ENCODE measurements at places on chromosomes 1 and 21. TPM values are rescaled to one million over a fixed set of nuclear protein-coding genes. Genes with fewer than 3 reads are reported as not detected.

TMEM61 gene
- 0.84 TPM for total RNA-seq

NBPF10 gene
- total RNA-seq: 0.91 TPM

OR2T11 gene
- total RNA-seq: not detected

PGLYRP4 gene
- not detected for total RNA-seq

DNA sequence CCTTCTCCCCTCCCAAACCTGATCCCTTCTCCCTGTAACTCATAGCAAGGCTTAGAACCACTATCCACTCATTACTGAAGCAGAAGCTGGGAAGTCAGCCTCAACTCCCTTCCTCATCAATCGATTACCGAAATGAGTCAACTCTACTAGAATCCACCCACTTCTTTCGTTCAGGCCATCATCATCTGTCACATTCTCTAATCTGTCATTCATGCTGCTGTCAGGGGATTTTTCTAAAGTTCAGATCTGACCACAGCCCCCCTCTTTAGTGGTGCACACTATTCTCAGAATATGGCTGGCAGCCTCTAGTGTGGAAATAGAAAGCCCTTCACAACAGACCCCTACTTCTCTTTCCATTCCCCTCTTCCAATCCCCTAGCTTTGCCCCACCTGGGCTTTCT is 5.1 kb downstream of the NT5C1A start:
- H3K27ac ChIP-seq: no peak overlapping the region
- peaks cover 5% of the 10 kb centered on the region for H3K27me3 ChIP-seq
- no peak for DNase-seq
- H3K4me1 ChIP-seq: peaks cover 11% of the 10 kb centered on the region
- no peaks in the 10 kb centered on the region for H3K36me3 ChIP-seq
- H3K4me3 ChIP-seq: no peak overlapping the region

DNA sequence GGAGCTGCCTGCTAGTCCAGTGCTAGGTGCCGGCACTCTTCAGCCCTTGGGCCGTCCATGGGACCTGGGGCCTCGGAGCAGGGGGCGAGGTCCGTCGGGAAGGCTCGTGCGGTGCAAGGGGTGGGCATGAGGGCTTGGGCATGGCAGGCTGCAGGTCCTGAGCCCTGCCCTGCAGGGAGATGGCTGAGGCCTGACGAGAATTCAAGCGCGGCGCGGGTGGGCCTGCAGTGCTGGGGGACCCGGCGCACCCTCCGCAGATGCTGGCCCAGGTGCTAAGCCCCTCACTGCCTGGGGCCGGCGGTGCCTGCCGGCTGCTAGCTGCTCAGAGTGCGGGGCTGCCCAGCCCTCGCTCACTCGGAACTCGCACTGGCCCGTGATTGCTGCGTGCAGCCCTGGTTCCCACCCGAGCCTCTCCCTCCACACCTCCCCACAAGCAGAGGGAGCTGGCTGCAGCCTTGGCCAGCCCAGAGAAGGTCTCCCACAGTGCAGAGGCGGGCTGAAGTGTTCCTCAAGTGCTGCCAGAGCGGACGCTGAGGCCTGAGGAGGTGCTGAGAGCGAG is 467.0 kb downstream of the AGBL4 start:
- H3K36me3 ChIP-seq: no peaks in the 10 kb centered on the region
- H3K27ac ChIP-seq: no peak overlapping the region
- no peak overlapping the region for H3K4me3 ChIP-seq

GRCh38 chr1:70319750-70320149 is 34.8 kb downstream of the ANKRD13C start:
- no peaks in the 10 kb centered on the region for H3K27me3 ChIP-seq
- no peak overlapping the region for H3K4me3 ChIP-seq
- H3K36me3 ChIP-seq: peaks cover 14% of the 10 kb centered on the region
- peaks cover 6% of the 10 kb centered on the region for H3K4me1 ChIP-seq
- no peak overlapping the region for H3K27ac ChIP-seq

GRCh38 chr1:198108636-198109370 is 48.0 kb upstream of the NEK7 start:
- H3K36me3 ChIP-seq: no peaks in the 10 kb centered on the region
- H3K4me3 ChIP-seq: no peak overlapping the region
- DNase-seq: no peak
- no peaks in the 10 kb centered on the region for H3K4me1 ChIP-seq
- H3K27ac ChIP-seq: no peak overlapping the region

DNA sequence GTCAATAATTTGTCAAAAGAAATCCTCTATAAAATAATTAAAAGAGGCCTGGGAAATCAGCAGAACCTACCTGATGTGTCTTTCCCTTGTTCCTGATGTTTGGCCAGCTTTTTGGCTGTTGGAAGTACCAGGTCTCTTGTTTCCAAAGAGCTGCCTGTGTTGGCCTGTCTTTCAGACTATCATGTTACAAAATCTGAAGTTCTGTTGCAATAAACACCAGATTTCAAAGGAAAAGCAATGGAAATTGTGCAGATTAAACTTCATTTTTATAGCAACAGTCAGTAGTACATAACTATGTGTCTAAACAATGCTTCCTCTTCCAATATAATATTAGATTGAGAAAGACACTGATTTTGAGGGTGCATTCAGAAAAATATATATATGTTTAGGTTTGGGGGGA is 647.2 kb upstream of the CXADR start:
- no peaks in the 10 kb centered on the region for H3K4me1 ChIP-seq
- H3K27ac ChIP-seq: no peak overlapping the region
- DNase-seq: no peak
- no peaks in the 10 kb centered on the region for H3K36me3 ChIP-seq
- no peaks in the 10 kb centered on the region for H3K27me3 ChIP-seq

DNA sequence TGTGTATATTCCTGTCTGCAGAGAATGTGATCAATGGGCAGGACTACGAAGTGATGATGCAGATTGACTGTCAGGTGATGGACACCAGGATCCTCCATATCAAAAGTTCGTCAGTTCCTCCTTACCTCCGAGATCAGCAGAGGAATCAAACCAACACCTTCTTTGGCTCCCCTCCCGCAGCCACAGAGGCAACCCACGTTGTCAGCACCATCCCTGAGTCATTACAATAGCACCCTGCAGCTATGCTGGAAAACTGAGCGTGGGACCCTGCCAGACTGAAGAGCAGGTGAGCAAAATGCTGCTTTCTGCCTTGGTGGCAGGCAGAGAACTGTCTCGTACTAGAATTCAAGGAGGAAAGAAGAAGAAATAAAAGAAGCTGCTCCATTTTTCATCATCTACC is 65.2 kb downstream of the OLFML2B start:
- H3K27me3 ChIP-seq: no peaks in the 10 kb centered on the region
- H3K27ac ChIP-seq: no peak overlapping the region
- peaks cover 36% of the 10 kb centered on the region for H3K4me1 ChIP-seq
- no peak overlapping the region for H3K4me3 ChIP-seq
- DNase-seq: no peak
- peaks cover 14% of the 10 kb centered on the region for H3K36me3 ChIP-seq

HIVEP3 gene
- total RNA-seq: 1.4 TPM

TRAF3IP3 gene
- 1.5 TPM for total RNA-seq

DNA sequence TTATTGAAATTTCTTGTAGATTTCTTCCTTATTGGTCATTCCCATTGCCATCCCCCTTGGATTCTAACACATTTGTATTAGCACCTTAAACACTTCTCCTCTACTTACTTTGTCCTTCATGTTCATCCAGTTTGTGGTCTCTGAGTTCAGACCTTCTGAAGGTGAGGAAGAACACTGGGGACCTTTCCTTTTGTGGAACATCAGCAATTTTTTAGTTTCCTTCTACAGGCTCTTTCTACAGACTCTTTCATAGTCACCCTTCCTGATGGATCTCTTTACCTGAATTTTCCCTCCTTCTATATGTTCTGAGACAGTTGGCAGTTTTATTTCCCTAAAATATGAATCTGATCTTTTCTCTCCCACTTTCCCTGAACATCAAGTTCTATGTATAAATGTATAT is 4.4 kb upstream of the PALMD start:
- H3K4me1 ChIP-seq: peaks cover 25% of the 10 kb centered on the region
- no peak for DNase-seq
- no peaks in the 10 kb centered on the region for H3K36me3 ChIP-seq
- H3K27me3 ChIP-seq: no peaks in the 10 kb centered on the region

C1QC gene
- 311 TPM for total RNA-seq

- no peak overlapping the region for H3K27ac ChIP-seq
- H3K27me3 ChIP-seq: no peaks in the 10 kb centered on the region
- H3K4me3 ChIP-seq: no peak overlapping the region
- DNase-seq: no peak
Observed at GRCh38 chr1:208787219-208787618, 543.0 kb upstream of the PLXNA2 start.

TRIM58 gene
- total RNA-seq: 0.86 TPM

DNA sequence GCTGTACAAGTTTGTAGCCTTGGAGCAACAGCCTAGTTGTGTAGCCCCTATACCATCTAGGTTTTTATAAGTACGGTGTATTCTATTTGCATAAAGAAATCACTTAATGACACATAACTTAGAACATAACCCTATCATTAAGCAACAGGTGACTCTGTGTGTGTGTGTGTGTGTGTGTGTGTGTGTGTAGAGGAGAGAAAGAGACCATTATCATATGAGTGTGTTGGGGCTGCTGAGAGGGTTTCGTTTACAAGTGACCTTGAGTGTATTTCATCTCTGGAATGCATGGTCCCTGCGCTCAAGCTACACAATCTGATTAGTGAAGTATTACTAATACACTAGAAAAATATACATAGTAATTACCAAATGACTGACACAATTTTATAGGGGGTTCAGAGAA is 115.1 kb downstream of the RABGAP1L start:
- no peaks in the 10 kb centered on the region for H3K27me3 ChIP-seq
- no peak overlapping the region for H3K27ac ChIP-seq
- no peak for DNase-seq
- H3K36me3 ChIP-seq: peaks cover 15% of the 10 kb centered on the region

Measured in esophagus muscularis mucosa (tissue), 4 donors.